ENCODE measurements at places on chromosomes 5 and 9. TPM values are rescaled to one million over a fixed set of nuclear protein-coding genes. Genes with fewer than 3 reads are reported as not detected.

- no peak for DNase-seq
- no peaks in the 10 kb centered on the region for H3K4me1 ChIP-seq
- no peaks in the 10 kb centered on the region for H3K36me3 ChIP-seq
These were observed 57.8 kb downstream of the MPDZ start for GRCh38 chr9:13221741-13222140.

DNA sequence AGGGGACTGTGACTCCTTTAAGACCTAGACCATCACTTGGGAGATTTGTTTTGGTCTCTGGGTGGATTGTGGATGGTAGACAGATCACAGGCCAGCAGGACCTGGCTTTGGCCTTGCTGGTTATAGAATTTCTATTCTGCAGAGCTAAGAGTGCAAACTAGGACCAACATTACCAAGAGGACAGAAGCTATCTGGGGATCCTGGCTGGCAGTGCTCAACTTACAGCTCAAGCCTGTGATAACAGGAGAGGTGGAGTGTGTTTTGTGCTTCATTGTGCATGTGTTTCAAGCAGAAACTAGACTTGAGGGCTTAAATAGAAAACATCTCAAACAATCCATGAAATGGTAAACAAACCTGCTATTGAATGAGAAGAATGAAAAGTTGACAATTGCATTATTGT lies 106.7 kb downstream of the ZNF462 start:
- no peaks in the 10 kb centered on the region for H3K36me3 ChIP-seq
- no peak overlapping the region for H3K27ac ChIP-seq
- no peak for DNase-seq
- H3K27me3 ChIP-seq: no peaks in the 10 kb centered on the region

- H3K27ac ChIP-seq: no peak overlapping the region
- DNase-seq: peak; percentile 29
- no peak overlapping the region for H3K4me3 ChIP-seq
- no peaks in the 10 kb centered on the region for H3K36me3 ChIP-seq
These were observed 160.7 kb downstream of the CACNA1B start for GRCh38 chr9:138038244-138038671.

The C1QTNF2 gene
- total RNA-seq: 0.37 TPM

The SGCD gene
- 1.7 TPM for total RNA-seq

Data from liver (tissue), 10 donors.